ENCODE measurements at places on chromosomes 16 and 17.

DNA sequence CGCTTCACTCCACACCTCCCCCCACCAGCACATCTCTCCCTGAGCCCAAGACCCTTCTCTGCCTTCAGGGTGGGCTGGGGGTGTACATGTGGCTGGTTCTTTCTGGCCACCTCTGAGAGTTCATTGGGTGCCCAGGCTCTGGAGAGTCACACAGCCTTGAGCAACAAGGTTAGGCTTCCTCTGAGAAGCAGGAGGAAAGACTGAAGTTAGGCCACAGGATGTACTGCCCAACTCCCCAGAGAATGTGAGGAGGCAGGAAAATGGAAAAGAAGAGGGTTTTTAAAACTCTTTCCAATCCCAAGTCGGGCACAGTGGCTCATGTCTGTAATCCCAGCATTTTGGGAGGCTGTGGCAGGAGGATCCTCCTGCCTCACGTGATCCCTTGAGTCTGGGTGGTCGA, 7.3 kb downstream of the PCGF2 start:
- no peak for DNase-seq

DNA sequence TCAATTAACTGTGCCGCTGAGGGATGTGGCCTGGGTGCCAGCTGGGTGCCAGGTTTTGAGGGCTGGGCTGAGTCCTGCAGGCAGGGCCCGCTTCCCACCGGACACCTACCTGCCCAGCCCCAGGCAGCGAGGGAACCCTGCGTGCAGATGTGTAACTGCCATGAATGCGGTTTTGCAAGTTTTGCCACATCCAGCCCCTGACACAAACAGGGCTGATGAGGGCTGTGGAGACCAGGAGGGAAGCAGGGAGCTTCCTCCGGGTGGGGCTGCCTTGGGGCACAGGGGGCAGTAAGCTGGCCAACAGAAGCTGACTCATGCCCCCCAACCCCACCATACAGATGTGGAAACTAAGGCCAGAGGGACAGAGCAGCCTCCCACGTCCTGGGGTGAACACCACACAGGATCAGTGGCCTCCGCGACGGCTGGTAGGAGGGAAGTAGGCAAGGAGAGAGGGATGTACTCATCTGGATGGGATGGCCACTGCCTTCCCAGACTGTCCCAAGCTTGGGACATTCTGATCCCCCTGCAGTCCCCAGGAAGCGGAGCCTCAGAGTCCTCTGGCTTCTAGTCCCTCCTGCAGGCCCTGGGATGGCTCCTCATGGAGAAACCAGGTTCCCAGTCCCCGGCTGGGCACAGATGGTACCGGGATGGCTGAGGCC, 1.6 kb downstream of the UBALD1 start:
- DNase-seq: no peak

DNA sequence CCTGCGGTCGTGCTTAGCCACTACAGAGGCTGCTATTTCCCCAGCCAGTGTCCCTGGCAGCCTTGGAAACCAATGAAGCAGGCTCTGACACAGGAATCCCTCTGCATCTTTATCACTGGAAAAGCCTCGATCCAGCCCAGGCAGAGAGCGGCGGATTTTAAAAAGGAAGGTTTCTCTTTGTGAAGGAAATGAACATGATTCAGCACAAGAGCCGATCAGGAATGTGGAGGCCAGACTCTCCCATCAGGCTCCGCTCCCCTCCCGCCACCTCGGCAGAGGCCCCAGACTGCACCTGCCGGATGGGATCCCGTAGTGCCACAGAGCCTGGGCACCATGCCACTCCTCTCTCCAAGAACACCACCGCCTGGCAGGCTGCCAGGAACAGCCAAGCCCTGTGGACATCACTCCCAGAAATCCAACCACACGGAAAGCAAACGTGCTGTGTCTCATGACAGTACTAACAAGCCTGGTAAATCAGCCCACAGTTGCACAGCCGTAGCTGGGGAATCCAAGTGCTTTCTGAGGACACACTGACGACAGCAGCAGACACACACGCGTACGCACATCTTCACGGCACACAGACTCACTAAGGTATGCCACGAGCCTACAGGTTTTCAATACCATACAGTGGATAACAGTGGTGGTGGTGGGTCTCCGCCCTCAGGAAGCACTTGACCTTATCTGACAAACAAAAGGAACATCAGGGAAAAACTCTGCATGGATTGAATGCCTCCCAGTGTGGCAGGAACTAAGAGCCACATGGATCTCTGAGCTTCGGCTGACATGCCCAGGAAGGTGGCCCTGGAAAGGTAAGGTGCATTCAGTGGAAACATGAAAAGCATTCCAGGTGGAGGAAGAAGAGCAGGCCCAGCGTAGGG, 5.4 kb downstream of the LRRC75A start:
- no peak for DNase-seq

DNA sequence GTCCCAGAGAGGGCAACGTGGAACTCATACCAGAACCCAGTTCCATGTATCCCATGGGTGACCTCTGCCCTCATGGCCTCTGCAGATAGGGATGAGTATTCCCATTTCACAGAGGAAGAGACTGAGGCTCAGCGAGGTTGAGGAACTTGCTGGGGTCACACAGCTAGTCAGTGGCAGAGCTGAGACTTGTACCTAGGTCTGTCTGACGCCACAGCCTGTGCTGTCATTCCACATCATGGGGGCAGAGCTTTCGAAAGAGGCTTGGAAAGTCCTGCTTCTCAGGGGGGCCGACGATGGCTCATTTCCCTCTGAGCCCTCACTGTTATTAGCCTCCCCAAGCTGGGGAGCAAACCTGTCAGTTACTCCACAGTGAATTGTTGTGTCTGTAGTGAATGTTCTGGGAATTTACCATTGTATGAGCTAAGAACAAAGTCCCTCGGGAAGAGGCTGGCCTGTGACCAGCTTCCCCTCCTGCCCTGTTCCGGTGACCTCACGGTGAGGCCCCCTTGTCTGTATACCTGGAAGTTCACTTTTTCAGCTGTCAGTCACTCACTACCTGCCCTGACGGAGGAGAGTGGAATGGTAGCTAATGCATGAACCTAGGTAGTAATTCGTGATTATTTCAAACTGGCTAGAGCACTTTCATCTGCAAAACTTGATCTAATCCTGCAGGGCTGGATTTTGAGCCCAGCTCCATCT, 8.9 kb downstream of the METTL22 start:
- DNase-seq: no peak

DNA sequence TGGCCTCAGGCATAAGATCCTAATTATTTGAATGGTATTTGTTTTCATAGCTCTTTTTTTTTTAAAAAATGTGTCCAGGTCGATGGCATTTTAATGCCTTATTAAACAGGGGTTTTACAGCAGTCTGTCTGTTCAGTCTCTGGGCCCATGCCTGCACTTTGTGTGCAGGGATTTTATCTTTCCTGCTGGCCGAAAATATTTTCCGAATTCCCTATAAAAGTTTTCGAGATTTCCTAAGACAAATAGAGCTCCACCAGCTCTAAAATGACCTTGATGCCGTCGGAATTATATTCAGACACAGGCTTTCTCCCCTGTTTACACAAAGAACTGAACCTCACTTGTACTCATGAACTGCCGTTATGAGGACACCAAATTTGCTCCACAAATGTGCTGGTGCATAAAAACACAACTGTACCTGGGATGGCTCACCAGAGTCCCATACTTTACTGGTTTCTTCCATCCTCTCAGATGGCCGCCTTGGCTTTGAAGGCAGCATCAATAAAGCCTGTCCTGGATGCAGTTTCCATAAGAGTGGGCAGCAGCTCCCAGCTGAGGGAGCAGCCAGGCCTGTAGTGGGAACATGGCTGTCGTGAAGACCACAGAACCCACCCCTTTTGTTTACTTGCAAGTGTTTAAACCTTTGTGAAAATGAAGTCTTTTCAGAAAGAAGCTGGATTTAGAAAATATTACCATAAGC, 44.9 kb downstream of the TBX4 start:
- DNase-seq: no peak
